ENCODE measurements at places on chromosomes 11 and 22.

- DNase-seq: peak; percentile 96
Observed at GRCh38 chr22:42969348-42969975, 45.5 kb downstream of the PACSIN2 start.

DNA sequence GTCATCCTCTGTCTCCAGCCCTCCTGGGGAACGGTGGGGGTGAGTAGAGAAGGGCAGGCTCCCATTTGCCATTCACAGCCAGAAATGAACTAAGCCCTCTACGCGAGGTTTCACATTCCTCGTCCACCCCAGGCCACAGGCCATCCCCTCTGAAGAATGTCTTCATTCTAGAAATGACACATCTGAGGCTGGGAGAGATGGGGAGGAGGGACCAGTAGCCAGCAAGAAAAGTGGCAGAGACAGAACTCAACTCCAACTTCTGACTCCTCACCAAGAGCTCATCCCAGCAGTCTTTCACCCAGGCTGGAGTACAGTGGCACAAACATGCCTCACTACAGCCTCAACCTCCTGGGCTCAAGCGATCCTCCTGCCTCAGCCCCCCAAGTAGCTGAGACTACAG, 3.4 kb downstream of the CTSF start:
- DNase-seq: no peak

DNA sequence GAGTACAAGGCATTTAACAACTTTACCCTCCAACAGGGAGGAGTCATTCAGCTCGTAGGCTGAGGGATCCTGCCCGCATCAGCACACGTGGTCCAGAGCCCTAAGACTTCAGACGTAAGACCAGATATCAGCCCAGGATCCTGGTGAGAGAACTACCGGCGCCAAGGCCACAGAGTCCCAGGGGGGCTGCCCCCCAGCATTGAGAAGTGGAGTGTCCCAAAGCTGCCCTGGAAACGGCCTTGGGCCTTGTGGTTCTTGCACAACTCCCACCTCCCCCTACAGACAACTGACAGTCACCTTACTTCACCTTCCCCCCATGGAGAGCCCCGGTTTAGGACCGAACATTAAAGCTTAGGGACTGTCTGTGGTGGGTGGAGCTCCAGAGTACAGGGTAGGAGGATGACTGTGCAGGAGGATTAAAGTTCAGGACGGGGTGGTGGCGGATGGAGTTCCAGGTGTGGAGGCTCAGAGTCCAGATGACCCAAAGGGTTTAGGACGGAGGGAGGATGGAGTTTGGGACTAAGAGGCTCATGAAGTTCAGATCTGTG, 1.0 kb downstream of the C11orf91 start:
- no peak for DNase-seq

- no peak for DNase-seq
Observed at GRCh38 chr11:65525546-65526480, 930 bp downstream of the SCYL1 start.

GRCh38 chr11:10454878-10455631, at the start of gene AMPD3:
AMPD3 (plus strand) TSS chr11:10455264; CDS start chr11:10461520, 6,256 bp downstream.
- peak; percentile 69 for DNase-seq

DNA sequence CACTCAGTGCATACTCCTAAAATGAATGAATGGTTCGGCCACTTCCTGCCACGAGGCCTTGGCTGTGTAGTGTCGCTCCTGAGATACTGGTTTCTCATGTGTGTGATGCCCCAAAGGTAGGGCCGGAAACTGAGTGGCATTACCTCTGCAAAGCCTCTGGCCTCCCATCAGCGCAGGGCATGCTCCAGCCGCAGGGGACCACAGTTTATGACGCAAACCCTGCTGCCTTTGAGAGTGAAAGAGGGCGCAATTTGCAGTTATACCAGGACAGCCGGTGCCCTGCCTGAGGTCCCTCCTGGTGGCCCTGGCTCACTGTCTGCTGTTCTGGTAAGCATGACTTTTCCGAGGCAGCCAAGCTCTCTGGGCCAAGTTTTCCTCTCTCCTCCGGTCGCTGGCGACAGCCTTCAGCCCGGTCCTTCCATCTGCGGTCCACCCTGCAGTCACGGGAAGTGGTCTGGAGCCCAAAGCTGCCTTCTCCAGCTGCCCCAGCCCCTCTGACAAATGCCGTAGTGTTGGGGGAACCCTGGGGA, 2.4 kb upstream of the FGF3 start:
- DNase-seq: no peak

- no peak for DNase-seq
Observed at GRCh38 chr22:17980638-17981051, 43.7 kb downstream of the MICAL3 start.
